ENCODE measurements at places on chromosomes 6 and 20. TPM values are rescaled to one million over a fixed set of nuclear protein-coding genes. Genes with fewer than 3 reads are reported as not detected.

- no peak for DNase-seq
Measured at GRCh38 chr6:35311390-35312075, 13.9 kb downstream of the DEF6 start.

The ADGRG6 gene
- 8.8 TPM for total RNA-seq

DNA sequence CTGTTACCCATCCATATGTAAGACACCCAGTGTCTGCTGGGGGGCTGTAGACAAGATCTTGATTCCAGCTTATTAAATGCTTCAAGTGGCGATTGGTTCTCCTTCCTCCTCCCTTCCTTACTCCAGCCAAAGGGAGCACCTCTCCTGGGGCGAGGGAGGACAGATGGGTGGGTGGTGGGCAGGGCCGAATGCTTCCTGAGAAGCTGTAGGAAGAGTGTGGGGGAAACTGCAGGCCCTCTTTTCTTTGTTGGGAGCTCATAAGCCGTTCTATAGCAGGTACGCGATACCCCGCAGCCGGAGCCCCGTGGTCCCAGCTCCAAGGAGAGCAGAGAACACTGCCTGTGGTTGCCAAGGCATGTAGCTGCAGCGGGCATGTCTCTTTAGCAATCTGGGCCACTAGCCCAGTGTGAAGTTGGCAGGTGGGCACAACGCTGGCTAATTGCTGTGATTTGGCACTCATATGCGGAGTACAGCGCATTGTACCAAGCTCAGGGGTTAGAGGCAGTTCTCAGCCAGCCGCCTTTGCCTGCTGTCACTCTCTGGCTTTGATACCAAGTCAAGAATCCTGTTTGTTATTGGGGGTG lies 14.7 kb upstream of the KCNG1 start:
- no peak for DNase-seq

- no peak for DNase-seq
Measured at GRCh38 chr6:157741948-157742556, 81.0 kb upstream of the SNX9 start.

The LTA gene
- not detected for total RNA-seq

The MARCKS gene
- 184 TPM for total RNA-seq

The RAB44 gene
- not detected for total RNA-seq

DNA sequence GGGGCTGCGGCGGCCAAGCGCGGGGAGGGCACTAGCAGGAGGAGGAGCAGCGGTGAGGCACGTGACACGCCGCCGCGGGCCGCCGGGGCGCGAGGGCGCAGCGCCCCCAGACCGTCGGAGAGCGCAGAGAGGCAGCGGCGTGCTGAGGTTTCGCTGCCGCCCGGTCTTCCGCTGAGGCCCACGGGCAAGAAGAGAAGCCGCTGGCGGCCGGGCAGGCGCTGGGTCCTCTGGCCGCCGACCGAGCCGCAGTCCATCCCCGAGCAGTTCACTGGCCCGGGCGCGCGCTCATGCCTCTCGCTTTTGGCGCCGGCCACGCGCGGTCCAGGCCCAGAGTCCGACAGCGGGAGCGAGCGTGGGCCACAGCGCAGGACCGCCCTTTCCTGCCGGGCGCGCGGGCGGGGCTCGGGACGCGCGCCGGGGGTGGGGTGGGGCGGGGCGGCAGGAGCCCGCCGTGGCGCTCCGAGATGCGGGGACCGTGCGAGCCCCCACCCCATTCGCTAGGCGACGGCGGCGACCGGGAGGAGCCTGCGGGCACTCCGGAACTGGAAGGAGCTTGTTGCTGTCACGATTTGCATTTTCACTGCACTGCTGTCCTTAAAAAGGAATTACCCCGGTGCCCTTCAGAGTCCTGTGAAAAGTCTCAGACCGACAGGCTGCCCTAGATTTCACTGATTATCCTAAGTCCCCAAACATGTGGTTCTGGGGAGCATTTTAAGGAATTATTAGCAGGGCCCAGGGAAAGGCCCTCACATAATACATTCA lies at the start of gene MCUR1:
TSS of gene MCUR1 (minus strand) at position 382 of the 762 bp plus-strand sequence. CDS start at position 254, 128 bp downstream.
- DNase-seq, result peak; percentile 90

DNA sequence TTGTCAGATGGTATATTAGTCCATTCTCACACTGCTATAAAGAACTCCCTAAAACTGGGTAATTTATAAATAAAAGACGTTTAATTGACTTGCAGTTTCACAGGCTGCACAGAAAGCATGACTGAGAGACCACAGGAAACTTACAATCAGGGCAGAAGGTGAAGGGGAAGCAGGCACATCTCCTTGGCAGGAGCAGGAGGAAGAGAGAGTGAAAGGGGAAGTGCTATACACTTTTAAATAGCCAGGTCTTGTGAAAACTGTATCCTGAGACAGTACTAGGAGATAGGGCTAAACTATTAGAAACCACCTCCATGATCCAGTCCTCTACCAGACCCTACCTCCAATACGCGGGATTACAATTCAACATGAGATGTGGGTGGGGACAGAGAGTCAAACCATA lies 193.9 kb upstream of the KCNG1 start:
- no peak for DNase-seq

GRCh38 chr6:46796848-46797580 lies 3.8 kb downstream of the MEP1A start:
- DNase-seq, result peak; percentile 61

The DAAM2 gene
- 1.3 TPM for total RNA-seq

DNA sequence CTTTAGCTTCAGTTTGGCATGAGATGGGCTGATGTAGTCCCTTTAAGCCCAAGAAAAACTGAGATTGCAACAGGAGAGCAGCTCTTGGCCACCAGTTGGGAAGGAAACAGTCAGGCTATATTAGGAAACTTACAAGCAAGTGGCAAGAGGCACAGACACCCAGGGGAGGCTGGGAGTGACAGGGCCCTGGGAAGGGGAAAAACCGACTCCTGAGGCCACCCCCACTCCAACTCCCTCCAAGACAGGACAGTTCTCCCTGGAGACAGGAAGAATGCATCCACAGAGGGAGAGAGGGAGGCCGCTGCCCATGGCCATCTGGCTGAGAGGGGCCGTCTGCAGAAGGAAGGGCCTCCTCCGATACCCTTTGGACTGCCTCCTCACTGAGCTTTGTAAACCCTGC lies 20.5 kb downstream of the JPH2 start:
- DNase-seq, result peak; percentile 98

The GJA10 gene
- total RNA-seq, result not detected

The SLC17A2 gene
- not detected for total RNA-seq

DNA sequence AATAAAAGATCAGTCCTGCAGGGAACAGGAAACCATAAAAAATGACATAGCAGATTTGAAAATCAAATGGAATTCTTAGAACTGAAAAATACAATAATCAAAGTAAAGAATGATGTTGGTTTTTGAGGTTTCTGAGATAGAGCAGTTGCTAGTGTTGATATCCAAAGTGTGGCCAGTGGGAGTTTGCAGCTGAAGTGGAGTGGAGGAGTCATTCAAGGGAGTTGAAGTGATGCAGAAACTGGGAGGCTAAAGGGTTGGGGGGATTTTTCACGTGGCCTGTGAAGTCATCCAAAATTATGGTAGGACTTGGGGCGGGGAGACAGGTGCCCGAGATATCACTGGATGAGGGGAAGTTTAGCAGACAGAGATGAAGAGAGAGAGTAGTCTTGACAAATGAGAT lies 123.6 kb downstream of the CDC5L start:
- no peak for DNase-seq

DNA sequence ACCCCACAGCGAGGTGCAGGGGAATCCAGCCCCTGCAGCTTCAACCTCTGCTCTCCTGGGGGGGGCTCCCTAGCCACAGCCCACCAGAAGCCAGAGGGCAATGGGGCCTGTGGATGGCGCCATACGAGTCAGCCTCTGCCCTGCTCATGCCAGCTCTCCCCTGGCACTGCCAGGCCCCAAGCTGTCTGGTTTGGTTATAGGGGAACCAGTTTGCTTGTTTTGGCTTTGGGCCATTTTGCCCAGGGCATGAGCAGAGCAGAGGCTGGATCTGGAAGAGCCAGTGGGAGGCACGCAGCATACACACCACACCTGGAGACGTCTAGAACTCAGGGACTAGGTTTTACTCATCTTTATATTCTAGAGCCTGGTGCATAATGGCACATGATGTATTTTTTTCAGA lies 66.7 kb upstream of the SLC22A16 start:
- peak; percentile 93 for DNase-seq

GRCh38 chr20:62010551-62011402 lies 54.9 kb downstream of the TAF4 start:
- DNase-seq, result peak; percentile 39

DNA sequence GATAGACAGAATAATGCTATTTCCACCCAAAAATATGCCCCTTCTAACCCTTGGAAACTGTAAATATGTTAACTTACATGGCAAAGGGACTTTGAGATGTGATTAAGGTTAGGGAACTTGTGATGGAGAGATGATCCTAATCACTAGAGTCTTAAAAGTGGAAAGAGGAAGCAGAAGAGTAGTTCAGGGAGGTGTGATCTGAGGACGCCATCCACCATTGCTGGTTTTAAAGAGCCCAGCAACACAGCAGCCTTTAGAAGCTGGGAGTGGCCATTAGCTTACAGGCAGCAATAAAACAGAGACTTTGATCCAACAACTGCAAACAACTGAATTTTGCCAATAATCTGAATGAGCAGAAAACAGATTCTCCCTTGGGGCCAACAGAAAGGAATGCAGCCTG lies 30.6 kb downstream of the ZNF311 start:
- no peak for DNase-seq

DNA sequence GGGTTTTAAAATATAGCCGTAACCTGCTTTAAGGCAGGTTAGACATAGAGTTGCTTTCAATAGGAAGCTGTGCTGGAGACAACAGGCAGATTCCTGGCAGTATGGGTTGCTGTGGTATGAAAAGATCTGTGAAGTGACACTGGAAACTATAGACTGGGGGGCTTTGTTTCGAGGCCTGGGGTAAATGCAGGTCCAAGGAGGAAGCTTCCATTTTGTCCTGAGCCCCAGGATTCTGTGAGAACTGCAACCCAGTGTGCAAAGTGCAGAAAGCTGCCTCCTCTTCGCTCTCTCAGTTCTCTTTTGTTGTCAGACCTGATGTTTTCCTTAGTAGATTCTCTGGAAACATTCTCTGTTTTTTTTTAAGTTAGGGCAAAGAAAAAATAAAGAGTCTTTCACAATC lies 86.9 kb downstream of the LYRM4 start:
- no peak for DNase-seq

- peak; percentile 71 for DNase-seq
Measured at GRCh38 chr6:129748212-129748900, 38.4 kb upstream of the ARHGAP18 start.

The LY6G6F gene
- total RNA-seq, result not detected

- peak; percentile 67 for DNase-seq
Measured at GRCh38 chr6:55636406-55637102, 57.6 kb upstream of the HMGCLL1 start.

- DNase-seq, result no peak
Measured at GRCh38 chr6:98486057-98486456, 348.3 kb upstream of the POU3F2 start.

DNA sequence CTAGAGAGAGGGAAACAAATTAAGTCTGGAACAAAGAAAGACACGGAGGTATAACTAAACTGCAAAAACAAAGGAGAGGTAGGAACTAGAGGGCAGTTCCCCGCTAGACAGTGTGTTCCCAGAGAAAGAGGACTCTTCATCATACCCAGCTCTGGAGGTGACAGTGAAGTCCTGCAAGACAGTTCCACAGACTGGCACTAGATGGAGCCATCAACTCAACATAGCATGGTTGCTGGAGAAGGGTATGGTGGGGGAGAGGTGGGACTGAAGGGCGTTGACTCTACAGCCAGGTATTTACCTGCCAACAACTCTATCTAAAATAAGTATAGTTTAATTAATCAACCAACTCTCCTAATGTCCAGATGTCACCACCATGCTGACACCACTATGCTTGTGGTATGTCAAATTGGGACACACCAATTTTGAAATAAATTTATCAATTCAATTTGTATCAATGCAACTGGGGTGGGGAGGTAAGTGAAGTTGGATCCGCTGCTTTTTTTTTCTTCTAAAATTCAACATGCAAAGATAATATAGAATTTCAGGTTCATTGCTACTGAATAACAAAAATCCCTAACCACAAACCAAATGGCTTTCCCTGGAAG lies 9.7 kb downstream of the BACH2 start:
- peak; percentile 18 for DNase-seq

The STMND1 gene
- not detected for total RNA-seq

DNA sequence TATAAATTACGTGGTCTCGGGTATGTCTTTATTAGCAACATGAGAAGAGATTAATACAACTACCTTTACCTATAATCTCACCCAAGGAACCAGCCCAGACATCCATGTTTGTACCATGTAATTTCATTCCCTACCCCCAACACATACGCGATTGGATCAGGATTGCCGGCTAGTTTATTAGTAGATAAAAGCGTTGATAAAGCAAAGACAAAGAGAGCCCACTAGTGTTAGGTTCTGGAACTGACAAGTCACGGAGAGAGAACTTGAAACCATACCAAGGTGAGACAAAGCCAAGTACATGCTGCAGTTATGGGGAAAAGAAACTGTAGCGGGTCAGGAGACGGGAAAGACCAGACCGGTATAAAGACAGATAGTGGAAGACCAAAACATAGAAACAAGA lies 37.4 kb upstream of the FAM135A start:
- no peak for DNase-seq

- peak; percentile 63 for DNase-seq
Measured at GRCh38 chr6:112234601-112235000, 19.8 kb downstream of the LAMA4 start.

DNA sequence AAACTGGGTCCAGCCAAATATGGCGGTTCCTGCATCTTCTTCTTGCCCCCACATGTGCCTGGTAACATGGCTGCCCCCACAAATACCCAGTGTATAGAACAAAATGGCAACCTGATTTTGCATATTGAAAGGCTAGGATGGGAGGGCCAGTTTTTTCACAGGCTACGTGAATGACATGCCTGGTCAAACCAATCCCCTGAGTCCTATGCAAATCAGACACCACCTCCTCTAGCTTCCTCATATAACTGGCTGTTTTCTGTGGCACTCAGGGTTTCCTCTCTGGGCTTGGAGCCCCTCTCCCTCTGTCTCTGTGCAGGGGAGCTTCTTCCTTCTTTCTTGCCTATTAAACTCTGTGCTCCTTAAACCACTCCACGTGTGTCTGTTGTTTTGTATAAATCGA lies 372.1 kb downstream of the KIF16B start:
- DNase-seq, result peak; percentile 78

GRCh38 chr20:721876-722275 lies 46.3 kb upstream of the SCRT2 start:
- no peak for DNase-seq

The ZSCAN23 gene
- 8.2 TPM for total RNA-seq

- DNase-seq, result no peak
Measured at GRCh38 chr6:52374247-52374646, 12.3 kb downstream of the PAQR8 start.

The MPIG6B gene
- total RNA-seq, result not detected

The PEX7 gene
- total RNA-seq, result 13.9 TPM

The TCFL5 gene
- total RNA-seq, result 13.8 TPM

- no peak for DNase-seq
Measured at GRCh38 chr6:163698086-163698485, 283.6 kb downstream of the QKI start.

GRCh38 chr6:21164768-21165326 lies 428.7 kb upstream of the SOX4 start:
- peak; percentile 85 for DNase-seq

The FAM209B gene
- not detected for total RNA-seq

The BMP7 gene
- 0.02 TPM for total RNA-seq

DNA sequence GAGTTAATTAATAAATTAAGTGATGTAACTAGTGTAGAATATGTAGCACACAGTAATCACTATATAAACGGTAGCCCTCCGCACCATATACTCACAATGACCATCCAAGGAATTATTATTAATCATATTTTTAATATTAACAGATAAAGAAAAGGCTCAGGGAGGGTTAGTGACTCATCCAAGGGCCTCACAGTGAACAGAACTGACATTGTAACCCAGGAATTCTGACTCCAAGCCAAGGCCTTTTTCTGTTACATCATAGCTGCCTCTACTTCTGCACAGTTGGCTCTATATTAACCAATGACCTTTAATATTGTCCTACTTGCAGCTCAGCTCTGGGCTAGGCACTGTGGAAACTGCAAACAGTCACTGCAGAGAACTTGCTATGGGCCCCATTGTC lies 117.5 kb upstream of the SIRPG start:
- peak; percentile 71 for DNase-seq
